ENCODE measurements at places on chromosomes 1 and 21. TPM values are rescaled to one million over a fixed set of nuclear protein-coding genes. Genes with fewer than 3 reads are reported as not detected.
A peak's percentile ranks its signal among the peaks of the same experiment; 100 is the strongest.

GRCh38 chr1:18913065-18913835 is 10.9 kb upstream of the ALDH4A1 start:
- peaks cover 23% of the 10 kb centered on the region for H3K4me1 ChIP-seq
- H3K27ac ChIP-seq: peak overlapping the region; percentile 76
- H3K4me3 ChIP-seq: no peak overlapping the region
- no peaks in the 10 kb centered on the region for H3K27me3 ChIP-seq
- peak; percentile 83 for DNase-seq
- peaks cover 34% of the 10 kb centered on the region for H3K36me3 ChIP-seq

Gene RIMS3
- 3.0 TPM for total RNA-seq

DNA sequence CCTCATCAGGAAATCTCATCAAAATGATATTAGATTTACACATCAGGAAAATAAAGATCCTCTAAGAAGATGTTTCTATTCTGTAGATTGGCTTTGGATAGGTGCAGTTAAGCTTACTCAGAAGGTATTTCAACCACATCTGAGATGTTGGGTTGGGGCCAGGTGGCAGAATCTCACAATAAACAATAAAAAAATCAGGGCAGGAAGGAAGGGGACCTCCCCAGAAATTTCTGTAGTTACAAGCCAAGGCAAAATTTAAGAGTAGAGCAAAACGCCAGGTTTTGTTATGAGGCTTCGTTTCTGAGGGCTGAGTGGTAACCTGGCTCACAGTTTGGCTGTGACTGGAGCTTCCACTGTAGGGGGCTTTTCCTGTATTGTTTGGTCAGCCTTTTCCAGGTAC is 84.8 kb downstream of the HUNK start:
- peaks cover 2% of the 10 kb centered on the region for H3K27me3 ChIP-seq
- H3K36me3 ChIP-seq: no peaks in the 10 kb centered on the region
- H3K27ac ChIP-seq: peak overlapping the region; percentile 6
- H3K4me3 ChIP-seq: no peak overlapping the region
- DNase-seq: peak; percentile 14

- no peaks in the 10 kb centered on the region for H3K4me1 ChIP-seq
- no peaks in the 10 kb centered on the region for H3K36me3 ChIP-seq
- H3K27ac ChIP-seq: no peak overlapping the region
- H3K27me3 ChIP-seq: no peaks in the 10 kb centered on the region
- H3K4me3 ChIP-seq: no peak overlapping the region
Measured at GRCh38 chr1:218852527-218852926, 321.2 kb upstream of the LYPLAL1 start.

DNA sequence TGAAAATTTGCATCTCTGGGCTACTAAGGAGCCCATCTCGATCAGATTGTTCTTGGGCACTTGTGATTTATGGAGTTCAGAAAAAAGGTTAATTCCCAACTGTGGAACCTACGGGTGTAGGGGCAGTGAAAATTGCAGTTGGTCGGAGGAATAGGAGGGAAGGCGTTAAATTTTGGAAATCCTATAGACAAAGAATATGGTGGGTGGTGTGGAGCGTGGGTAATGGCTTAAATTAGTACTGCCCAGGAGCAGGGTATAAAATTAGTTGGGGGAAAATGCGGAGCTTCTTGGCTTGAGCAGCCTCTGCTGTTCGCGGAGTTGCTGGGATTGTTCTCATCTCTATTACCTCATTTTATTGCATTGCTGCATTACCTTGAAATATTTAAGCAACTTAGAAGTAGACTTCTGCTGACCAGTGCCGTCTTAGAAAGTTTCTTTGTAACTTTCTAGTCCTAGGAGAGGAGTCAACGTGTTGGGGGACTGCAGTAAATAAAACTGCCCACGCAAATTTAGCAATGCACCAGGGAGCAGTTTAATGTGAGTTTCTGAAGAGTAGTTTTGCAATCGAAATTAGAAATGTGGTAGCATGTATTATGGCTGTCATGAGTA is 514 bp downstream of the S1PR1 start:
- DNase-seq: peak; percentile 48
- H3K36me3 ChIP-seq: peaks cover 53% of the 10 kb centered on the region
- H3K27me3 ChIP-seq: no peaks in the 10 kb centered on the region
- H3K4me1 ChIP-seq: peaks cover 40% of the 10 kb centered on the region

Gene MAP1LC3C
- total RNA-seq: not detected

- H3K4me3 ChIP-seq: no peak overlapping the region
- peaks cover 3% of the 10 kb centered on the region for H3K4me1 ChIP-seq
- H3K27ac ChIP-seq: no peak overlapping the region
- peaks cover 15% of the 10 kb centered on the region for H3K27me3 ChIP-seq
Measured at GRCh38 chr1:170209125-170209524, 63.4 kb downstream of the NTMT2 start.

Gene SERPINC1
- total RNA-seq: not detected

Gene SMIM1
- 2.2 TPM for total RNA-seq

DNA sequence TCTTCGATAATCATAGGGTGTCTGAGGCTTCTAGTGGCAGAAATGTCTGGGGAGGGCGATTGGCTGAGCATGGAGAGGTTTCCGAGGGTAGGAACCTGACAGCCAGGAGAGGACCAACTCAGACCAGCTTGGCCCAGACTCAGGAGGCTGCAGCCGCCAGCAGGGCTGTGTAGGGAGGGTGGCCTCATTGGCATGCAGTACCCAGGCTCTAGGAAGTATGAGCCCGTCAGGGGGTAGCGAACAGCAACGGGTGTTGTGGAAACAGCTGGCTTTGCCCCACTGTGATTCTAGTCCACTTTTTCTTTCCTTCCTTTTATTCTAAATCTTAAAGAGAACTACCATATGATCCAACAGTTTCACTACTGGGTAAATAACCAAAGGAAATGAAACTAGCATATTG is 103.3 kb downstream of the DIRAS3 start:
- H3K4me3 ChIP-seq: no peak overlapping the region
- H3K27me3 ChIP-seq: peaks cover 2% of the 10 kb centered on the region

DNA sequence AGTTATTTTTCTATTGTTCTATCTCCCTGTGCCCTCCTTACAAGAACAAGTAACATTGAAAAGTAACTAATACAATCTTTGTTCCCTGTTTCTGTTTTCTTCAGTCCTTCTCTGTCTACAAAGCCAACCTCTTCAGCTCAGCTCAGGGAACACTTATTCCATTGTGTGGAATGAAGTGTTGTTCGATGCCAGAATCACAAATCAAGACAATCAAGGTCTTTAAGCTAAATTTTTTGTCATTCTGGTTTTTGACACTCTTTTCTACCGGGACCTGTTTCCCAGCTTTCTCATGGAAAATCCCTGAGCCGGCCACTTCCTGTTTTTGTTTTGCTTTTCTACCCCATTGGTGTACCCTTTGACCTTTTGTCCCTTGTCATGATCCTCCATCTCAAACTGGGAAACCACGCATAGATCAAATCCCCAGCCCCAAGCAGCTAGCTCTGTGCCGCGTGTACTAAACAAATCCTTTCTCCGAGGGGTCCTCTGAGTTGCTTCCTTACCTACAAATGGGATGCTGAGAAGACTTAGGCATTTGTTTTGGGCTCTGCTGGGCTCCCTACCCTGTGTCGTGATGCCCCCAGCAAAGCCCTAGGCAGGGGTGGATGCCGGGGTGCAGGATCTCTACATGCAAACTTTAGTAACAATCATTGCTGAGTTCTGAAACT is 141.8 kb downstream of the TOMM20 start:
- no peak overlapping the region for H3K4me3 ChIP-seq
- no peak for DNase-seq
- H3K27ac ChIP-seq: peak overlapping the region; percentile 91

Gene FABP3
- total RNA-seq: not detected

Data from activated CD8-positive, alpha-beta T cell treated with anti-CD3 and anti-CD28 coated beads for 36 hours (primary cell).